ENCODE measurements at places on chromosomes 1 and 21.

DNA sequence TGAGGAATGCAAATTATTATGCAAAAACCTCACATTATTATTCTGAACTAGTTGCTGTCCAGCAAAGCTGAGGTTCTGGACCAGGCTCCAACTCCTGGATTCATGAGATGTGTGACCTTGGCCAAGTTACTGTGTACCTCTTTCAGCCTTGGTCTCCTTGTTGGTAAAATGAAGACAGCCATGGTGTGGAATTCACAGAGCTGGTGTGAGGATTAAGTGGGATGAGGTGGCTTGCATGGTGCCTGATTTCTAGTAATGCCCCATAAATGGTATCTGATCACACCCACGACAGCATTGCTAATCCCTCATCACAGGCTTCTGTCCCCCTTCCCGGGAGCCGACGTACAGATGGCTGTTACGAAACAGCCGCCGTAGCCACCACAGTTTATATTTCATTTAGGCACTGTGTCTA lies 59.6 kb downstream of the PGBD5 start:
- no peak for DNase-seq

DNA sequence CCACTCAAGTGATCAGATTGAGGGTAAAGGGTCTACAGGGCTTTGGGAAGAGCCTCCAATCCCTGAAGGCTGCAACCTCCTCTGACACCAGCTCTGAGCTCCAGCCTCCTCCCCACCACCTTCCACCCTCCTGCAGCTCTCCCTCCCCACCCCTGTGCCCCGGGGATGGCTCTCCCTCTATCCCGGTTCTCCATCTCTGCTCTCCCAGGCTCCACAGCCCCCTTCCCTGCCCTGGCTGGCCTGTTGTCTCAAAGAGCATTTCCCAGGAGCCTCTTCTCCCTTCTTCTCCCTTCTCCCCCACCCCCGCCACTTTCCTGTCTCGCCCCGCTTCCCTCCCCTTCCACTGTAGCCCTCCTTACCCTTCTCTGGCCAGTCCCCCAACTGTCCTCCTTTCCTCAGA lies 1.1 kb downstream of the PLEKHA6 start:
- no peak for DNase-seq

GRCh38 chr1:166197141-166197540 lies 30.3 kb upstream of the FAM78B start:
- peak; percentile 77 for DNase-seq

DNA sequence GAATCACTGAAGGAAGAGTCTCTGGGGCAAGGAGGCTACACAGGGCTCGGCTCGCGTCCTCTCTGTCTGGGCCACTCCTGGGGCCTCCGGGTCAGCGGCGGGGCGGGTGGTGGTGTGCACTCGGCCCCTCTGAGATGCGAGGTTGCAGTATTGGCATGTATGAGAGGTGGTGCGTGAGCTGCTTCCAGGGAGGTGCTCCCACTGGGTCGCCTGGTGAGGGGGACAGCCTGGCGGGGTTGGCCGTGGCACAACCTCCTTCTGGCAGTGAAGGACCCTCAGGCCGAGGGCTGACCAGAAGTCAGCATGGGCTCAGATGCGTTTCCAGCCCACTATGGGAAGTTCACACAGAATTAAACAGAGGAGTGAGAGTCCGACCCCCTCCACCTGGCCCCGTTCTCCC lies 38.5 kb upstream of the COL18A1 start:
- DNase-seq: no peak

DNA sequence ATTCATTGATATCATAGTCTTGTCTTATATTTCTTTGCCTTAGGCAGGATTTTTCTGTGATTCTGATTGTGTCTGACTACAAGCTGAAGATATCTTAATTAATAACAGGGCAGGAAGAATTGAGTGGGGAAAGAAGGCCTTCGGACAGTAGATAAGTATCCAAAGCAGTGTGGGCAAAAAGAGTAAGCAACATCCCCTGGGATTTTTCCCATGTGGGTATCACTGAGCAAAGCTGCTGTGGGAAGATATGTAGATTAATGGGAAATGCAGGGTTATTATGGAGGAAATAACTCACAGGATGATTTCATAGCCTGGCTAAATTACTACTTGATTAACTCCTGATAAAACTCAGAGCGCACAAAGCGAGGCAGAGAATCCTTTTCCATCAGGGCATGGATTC lies 55.7 kb downstream of the RGS5 start:
- DNase-seq: no peak

GRCh38 chr1:200638073-200638472 lies 17.5 kb upstream of the KIF14 start:
- no peak for DNase-seq
